Activated T-cell treated with anti-CD3 and anti-CD28 coated beads, Interleukin-2, amount 50 U/mL, for 72 hours (primary cell): ENCODE measurements at places on chromosomes 4 and X. TPM values are rescaled to one million over a fixed set of nuclear protein-coding genes. Genes with fewer than 3 reads are reported as not detected.

The RPS6KA6 gene
- total RNA-seq = 0.24 TPM

DNA sequence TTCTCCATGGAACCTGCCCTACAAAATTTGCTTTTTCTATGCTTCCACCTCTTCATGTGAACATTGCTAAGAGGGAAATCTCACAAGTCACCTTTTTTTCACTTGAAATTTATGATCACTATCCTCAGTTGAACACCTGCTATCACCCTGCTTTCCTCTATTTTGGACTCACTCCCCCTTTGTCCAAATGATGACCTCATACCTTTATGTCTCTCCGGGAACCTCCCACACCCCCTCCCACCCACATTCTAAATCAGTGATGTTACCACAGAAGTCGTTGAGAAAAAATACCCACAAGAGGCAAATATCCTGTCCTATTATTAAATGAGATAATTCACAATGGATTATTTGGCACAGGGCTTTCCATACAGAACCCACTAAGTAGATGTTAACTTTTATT is 156.5 kb downstream of the RNF150 start:
- no peak for DNase-seq

DNA sequence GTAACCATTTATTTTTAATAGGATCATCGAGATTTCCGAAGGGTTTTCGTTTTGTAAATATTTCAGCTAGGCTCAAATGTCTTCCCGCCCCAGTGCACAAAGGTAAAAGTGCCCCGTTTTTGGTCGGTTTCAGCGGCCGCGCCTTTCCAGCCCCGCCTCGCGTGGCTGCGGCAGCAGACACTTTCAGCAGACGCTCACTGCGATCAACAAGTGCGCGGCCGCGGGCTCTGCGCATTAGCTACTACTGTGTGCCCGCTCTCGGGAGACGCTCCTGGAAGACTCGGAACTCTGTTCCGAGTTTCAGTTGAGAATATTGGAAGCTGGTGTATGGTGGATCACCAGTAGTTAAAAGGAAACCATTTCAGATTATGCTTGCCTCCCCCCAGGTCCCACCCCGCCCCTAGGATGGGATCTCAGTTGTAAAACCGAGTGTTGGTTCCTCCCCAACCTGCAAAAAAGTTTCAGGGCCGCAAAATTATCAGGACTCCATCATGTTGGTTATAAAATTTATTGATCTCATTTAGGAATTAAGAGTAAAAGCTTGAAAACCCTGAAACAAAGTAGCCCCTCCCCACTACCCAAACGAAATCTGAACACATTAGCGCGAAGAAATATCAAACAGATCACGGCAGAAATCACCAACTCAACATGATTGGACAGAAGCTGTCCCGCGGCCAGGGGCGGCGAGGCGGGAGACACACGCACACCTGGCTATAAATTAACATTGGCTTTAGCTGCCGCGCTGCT is 2.2 kb downstream of the SOX3 start:
- DNase-seq = no peak

DNA sequence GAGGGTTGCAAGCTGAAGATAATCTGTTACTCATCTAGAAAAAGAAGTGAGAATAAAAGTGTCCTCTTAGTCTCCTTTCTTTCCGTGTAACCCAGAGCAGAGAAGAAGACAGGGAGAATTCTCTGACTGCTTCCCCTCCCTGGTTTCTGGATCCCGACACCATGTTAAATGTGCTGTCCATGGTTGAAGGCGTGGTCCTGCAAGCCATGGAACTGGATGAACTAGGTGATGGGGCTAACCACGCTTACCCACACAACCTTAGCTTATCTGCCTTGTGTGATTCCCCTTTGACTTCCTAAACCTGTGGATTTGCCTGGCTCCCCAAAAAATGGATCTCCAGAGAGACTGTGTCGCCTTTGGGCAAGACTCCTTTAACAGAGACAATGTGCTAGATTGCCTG is 907.6 kb downstream of the FSTL5 start:
- no peak for DNase-seq

GRCh38 chrX:51837921-51838320 is 55.5 kb upstream of the MAGED1 start:
- no peak for DNase-seq

- DNase-seq = no peak
Measured at GRCh38 chr4:25950461-25951389, 36.7 kb downstream of the SMIM20 start.

- no peak for DNase-seq
Measured at GRCh38 chr4:175752664-175753063, 59.4 kb downstream of the GPM6A start.

The RRAGB gene
- 10.9 TPM for total RNA-seq

DNA sequence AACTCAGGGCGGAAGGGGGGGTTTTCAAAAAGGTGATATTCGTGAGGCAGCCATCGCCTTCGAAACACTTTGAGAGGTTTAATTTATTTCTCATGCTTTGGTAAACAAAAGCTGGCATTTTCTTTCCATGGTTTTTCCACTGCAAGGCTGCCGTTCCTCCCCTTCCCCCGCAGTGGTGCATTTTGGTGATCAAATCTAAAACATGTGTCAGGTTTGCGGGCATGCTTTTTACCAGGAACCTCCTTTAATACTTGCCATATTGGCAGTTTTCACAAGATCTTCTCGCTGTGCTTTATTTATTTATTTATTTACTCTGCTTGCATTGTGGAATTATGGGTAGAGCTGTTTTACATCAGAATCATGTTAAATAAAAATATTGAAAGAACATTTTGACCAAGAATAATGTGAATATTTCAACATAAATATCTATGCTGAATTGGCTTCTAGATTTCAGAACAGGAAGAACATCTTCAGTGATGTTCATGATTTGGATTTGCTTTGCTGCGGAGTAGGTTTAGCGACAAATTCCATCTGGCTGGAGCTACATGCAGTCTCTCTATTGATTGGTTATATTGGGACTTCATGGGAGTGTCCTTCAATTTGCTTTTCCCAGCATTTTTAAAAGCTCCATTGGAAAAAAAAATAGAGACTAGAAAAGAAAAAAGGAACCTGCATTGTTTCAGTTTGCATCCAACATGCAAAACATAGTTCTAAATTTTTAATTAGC is 54.4 kb downstream of the STOX2 start:
- no peak for DNase-seq

The APBB2 gene
- total RNA-seq = 6.8 TPM

DNA sequence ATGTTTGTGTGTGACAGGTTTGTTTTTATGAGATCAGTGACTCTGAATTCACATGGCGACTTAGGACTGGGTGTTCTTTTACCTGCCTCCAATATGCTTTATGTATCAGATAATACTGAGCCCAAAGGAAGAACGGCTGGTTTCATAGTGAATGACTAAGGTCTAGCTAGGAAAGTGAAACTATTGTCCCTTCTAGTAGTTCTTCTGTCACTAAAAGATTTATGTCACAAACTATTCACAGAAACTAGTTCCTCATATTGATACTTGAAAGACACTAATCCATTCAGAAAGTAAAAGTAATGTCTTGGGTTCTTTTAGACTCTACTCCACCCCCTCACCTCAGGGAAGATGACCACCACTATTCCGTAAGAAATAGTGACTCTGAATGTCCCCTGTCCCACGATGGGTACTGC is 81.7 kb downstream of the EGF start:
- DNase-seq = no peak

DNA sequence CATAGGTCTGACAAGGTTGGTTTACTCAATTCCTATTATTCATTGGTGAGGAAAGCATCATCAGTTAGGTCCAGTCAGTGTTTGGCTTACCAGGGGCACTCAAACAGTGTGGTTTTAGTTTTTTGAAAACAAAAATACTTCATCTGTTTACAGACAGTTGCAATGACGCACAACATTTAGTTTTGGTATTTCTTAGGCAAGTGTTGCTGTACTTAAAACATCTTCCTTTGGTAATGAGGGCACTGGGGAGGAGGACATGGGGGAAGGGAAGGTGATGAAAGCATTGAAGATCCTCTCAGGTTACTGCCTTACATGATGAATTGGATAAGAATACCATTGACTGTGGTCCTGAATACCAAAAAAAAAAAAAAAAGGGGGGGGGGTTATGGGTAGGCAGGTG is 93.7 kb upstream of the MAOA start:
- DNase-seq = no peak

The YTHDC1 gene
- 92.2 TPM for total RNA-seq

The SLC38A5 gene
- 78.8 TPM for total RNA-seq

The ZNF275 gene
- total RNA-seq = 15.6 TPM

The HOPX gene
- total RNA-seq = 71.1 TPM

DNA sequence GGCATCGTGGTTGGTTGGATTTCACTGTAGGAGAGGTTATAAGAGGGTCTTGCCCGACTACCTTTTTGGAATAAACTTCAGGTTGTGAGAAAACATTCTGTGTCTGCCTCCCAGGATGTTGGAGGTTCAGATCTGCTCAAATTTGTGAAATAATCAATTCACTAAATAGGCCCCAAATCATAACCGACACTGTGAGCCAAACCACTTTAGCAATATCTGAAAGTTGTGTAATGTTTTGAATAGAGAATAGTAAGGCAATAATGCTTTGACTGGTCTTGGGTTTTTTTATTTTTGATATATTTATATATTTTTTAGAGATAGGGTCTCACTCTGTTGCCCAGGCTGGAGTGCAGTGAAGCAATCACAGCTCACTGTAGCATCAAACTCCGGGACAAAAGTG is 131.2 kb downstream of the GLRA3 start:
- no peak for DNase-seq

GRCh38 chr4:77209012-77209411 is 52.0 kb downstream of the CCNG2 start:
- DNase-seq = no peak

DNA sequence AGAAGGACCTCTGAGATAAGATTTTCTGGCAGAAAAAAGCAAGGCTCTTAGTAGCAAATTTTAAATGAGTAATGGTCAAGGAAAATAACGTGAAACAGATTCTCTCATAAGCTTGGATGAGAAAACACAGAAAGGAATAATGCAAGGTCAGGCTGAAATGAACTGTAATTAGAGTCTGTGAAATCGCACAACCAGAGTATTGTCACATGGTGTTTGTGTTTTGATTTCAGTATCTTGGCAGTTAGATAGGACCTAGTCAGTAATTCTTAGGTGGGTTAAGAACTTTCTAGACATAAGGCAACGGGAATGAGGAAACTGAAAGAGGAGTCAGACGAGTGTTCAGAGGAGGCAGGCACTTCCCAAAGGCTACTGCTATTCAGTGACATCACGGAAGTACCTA is 34.6 kb downstream of the LIMCH1 start:
- no peak for DNase-seq

DNA sequence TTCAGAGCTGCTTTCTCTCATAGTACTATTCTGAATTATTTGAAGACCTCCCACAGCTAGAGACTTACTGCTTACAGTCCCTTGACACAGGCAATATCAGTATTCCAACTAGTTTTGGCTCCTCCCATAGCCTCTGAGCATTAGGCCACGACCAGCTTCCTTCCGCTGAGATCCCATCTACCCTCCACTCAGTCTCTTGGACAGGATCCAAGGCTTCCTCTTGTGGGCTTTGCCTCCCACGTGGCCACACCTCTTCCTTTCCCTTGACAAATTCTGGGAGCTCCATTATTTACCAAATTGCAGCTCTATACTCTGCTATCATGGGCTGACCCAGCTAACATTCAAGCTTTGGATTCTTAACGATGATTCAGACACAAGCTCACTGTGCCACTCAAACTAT is 470.4 kb upstream of the GALNT7 start:
- DNase-seq = no peak

GRCh38 chrX:134734466-134734952 is 76.2 kb upstream of the PLAC1 start:
- DNase-seq = no peak

DNA sequence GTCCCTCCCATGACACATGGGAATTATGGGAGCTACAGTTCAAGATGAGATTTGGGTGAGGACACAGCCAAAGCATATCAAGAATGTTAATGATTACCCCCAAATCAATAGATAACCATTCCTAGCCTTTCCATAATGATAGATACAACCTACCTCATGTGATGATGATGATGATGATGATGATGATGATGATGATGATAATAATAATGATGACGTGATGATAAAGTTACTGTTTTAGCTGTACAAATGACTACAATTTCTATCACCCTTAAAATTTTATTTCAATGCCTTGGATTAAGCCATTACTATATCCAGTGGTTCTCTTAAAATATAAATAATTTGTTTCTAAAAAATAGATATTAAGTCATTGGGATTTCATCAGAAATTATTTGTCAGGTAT is 55.2 kb upstream of the NLGN4X start:
- DNase-seq = no peak

DNA sequence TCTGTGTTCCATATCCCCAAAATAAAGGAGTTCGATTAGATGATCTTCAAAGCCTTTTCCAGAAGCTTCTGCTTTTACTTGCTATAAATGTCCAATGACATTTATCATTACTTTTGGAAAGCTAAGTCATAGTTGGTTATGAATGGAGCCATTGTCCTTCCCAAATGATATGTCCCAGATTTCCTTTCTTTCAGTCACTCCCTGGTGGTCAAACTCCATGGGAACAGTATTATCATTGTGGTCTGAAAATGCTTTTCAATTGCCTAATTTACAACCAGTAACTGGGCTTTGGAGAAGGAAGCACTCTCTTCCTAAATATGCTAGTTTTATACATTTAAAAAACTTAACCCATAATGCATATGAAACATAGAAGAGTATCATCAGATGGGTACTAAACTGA is 571.5 kb upstream of the AMOT start:
- no peak for DNase-seq

The KLHL13 gene
- total RNA-seq = 1.3 TPM

- DNase-seq = no peak
Measured at GRCh38 chrX:103722505-103722904, 11.8 kb downstream of the TMEM31 start.

The NXF2B gene
- not detected for total RNA-seq

DNA sequence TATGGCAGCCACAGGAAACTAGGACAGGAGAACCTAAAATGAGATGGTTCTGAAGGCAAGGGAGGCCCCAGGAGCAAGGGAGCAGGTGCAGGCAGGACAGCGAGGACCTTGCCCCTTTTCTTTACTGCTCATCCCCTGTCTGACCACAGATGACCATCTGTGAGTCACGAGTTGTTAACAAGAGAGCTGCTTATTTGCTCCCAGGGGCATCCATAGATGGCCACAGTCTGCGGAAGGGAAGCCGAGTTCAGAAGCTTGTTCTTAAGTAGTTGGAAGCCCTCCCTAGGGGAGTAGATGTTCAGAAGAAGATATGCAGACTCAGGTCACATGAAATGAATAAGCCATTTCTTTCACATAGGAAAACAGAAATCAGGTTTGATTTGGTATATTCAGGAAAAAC is 69.4 kb downstream of the EVC2 start:
- DNase-seq = no peak

DNA sequence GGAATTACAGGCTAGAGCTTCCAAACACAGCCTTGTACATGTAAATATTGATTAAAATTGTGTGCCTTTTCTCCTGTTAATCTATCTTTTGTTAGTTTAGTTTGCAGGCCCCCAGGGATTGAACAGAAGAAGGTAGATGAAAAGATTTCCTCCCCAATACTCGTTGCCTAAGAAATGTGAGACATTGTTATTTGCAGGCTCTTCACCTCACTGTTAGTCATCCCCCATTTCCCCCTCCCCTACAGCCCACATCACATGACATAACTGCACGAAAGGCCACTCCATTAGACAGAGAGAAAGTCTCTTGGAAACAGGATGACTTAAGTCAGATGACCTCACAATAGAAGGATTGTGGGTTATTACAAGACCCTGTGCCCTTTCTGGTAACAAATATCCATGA is 13.3 kb upstream of the MID1 start:
- no peak for DNase-seq

- DNase-seq = no peak
Measured at GRCh38 chrX:47796433-47796906, 40.2 kb upstream of the ZNF81 start.
